H1 (cell line): ENCODE measurements at places on chromosomes 6 and 20. TPM values are rescaled to one million over a fixed set of nuclear protein-coding genes. Genes with fewer than 3 reads are reported as not detected.
A peak's percentile ranks its signal among the peaks of the same experiment; 100 is the strongest.

GRCh38 chr6:113920663-113921267, 50.2 kb downstream of the HDAC2 start:
- no peak for DNase-seq

DUSP15 gene
- 0.91 and 1.0 TPM in 2 replicates for total RNA-seq

- DNase-seq = no peak
Measured at GRCh38 chr6:34964564-34964963, 75.5 kb downstream of the ANKS1A start.

- DNase-seq = peak; percentile 6
Measured at GRCh38 chr20:23232219-23232581, 118.4 kb upstream of the NXT1 start.

DNA sequence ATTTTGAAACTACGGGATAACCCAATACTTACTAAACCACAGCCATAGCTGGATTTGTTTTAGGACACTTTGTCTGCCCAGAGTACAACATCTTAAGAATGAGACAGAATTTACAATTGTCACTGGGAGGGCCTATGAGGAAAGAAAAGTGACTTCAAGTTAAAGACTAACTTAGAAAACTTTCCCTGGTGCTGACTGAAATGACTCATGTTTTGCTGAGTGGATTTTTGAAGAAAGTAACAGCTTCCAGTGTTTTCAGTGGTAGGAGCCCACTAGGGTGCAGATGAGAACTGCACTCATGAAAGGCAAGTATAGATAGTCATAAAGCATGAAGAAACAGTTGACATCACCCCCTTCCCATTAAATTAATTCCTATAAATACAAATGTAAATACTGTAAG, 988.2 kb upstream of the MAP3K7 start:
- no peak for DNase-seq

GUCA1A gene
- total RNA-seq = 4.6 and 5.2 TPM in 2 replicates

- peak; percentile 58 for DNase-seq
Measured at GRCh38 chr6:33746036-33746600, 587 bp downstream of the IP6K3 start.

GRCh38 chr20:419556-420165, 11.6 kb downstream of the RBCK1 start:
- DNase-seq = no peak

GRCh38 chr6:34540841-34541240, 15.3 kb downstream of the SPDEF start:
- no peak for DNase-seq

GRCh38 chr6:72769459-72770125, 147.7 kb downstream of the KCNQ5 start:
- DNase-seq = no peak

DNA sequence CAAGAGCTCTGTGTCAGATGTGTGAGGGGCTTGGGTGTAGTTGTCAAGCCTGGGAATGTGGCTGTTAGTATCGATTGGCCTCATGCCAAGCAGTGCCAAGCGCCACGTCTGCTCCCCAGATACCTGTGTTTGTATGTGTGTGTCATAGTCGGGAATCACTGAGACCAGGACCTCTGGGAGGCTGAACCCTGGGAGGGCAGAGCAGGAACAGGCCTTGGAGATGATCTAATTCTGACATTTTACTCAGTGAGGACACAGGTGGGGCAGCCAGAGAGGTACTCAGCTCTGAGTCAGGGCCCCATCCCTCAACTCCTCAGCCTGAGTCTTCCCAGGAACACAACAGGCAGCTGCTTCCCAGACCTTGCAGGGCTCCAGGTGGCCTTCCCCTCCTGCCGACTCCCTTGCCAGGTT, 51.2 kb upstream of the FANCE start:
- no peak for DNase-seq

GRCh38 chr20:62760471-62760855, 35.8 kb upstream of the MRGBP start:
- no peak for DNase-seq

DNA sequence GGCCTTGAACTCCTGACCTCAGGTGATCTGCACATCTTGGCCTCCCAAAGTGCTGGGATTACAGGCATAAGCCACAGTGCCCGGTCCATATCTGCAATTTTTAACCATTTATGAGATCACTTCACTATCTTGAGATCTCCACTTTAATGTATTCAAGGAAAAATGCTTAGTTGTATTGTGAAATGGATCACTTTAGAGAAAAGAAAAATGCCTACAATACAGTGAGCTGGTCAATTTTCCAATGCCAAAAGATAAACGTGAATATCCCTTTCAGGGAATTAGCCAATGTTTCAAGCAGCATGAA, 82.8 kb upstream of the ZNF217 start:
- DNase-seq = no peak

DNA sequence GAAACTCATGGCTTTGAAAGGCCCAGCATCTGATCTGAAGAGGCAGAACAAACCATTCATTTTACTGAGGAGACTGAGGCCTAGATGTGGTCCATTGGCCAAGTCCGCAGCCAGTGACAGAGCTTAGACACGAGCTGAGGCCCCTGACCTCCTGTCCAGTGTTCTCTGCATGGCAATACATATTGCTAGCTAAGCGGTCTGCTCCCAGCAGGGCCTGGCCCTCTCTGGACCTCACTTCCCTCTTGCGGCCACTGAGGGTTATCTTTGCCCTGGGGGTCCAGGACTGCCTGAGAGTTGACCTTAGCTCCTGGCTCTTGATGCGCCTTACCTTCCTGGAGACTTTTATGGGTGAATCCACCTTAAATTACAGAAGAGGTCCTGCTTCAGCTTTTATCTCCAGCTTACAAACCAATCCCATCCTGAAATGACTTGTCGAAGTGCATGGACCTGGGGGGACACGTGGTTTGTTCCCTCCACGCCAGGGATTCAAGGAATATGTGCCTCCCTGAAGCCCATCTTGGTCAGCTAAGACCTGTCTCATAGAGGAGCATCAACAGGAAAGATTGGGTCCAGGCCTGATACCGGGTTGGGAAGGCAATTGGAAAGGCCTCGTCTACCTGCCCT, 75.6 kb downstream of the CNBD2 start:
- no peak for DNase-seq
